Sciatic nerve (tissue), 2 donors: ENCODE measurements at places on chromosomes 5 and 9. TPM values are rescaled to one million over a fixed set of nuclear protein-coding genes. Genes with fewer than 3 reads are reported as not detected.

SWI5 gene
- total RNA-seq, result 19.6 TPM

TXNDC8 gene
- not detected for total RNA-seq

ACOT12 gene
- not detected for total RNA-seq

RLN2 gene
- not detected for total RNA-seq

TAF11L10 gene
- total RNA-seq, result not detected

EQTN gene
- 0.49 TPM for total RNA-seq

ACTL7A gene
- total RNA-seq, result not detected

ENC1 gene
- 6.6 TPM for total RNA-seq

LCN9 gene
- not detected for total RNA-seq

PCDHA8 gene
- total RNA-seq, result 0.40 TPM

ABCA2 gene
- 298 TPM for total RNA-seq

ADAMTSL1 gene
- 61.8 TPM for total RNA-seq

LRRC19 gene
- total RNA-seq, result not detected

PCDHB10 gene
- total RNA-seq, result 5.3 TPM

TLX3 gene
- not detected for total RNA-seq

ALG2 gene
- total RNA-seq, result 19.7 TPM

SLCO6A1 gene
- total RNA-seq, result not detected

TMC1 gene
- 0.36 TPM for total RNA-seq

NKD2 gene
- total RNA-seq, result 0.89 TPM

GDNF gene
- total RNA-seq, result not detected

DAB2IP gene
- total RNA-seq, result 70.7 TPM

PCDHGA11 gene
- total RNA-seq, result 7.8 TPM

GFPT2 gene
- total RNA-seq, result 39.8 TPM

NDFIP1 gene
- total RNA-seq, result 86.5 TPM

CHSY3 gene
- 4.0 TPM for total RNA-seq

CACNA1B gene
- 0.09 TPM for total RNA-seq

SLC34A3 gene
- total RNA-seq, result not detected

PCDHA12 gene
- 5.8 TPM for total RNA-seq

PCDHGA6 gene
- total RNA-seq, result 10.3 TPM

MARVELD2 gene
- total RNA-seq, result 3.6 TPM

SLC1A1 gene
- 4.7 TPM for total RNA-seq

ANKRD34B gene
- not detected for total RNA-seq

OR2K2 gene
- total RNA-seq, result not detected

JAK2 gene
- 28.4 TPM for total RNA-seq

SH3TC2 gene
- total RNA-seq, result 59.1 TPM

SLC6A3 gene
- total RNA-seq, result not detected

DBH gene
- total RNA-seq, result 0.13 TPM

IL4 gene
- not detected for total RNA-seq

FOXD4L5 gene
- total RNA-seq, result 0.27 TPM
